ENCODE measurements at places on chromosomes 16 and 17.

- DNase-seq: no peak
These were observed 49.3 kb upstream of the CACNG4 start for GRCh38 chr17:66915204-66915611.

- no peak for DNase-seq
These were observed 5.1 kb downstream of the IGF2BP1 start for GRCh38 chr17:49002331-49002730.

GRCh38 chr16:1090620-1091587, 5.1 kb downstream of the C1QTNF8 start:
- no peak for DNase-seq

- no peak for DNase-seq
These were observed 15.0 kb downstream of the TBKBP1 start for GRCh38 chr17:47708864-47709541.

- DNase-seq: no peak
These were observed 3.1 kb upstream of the RAB11FIP4 start for GRCh38 chr17:31388351-31388750.

GRCh38 chr17:13429201-13429600, 172.5 kb downstream of the HS3ST3A1 start:
- no peak for DNase-seq

- no peak for DNase-seq
These were observed 37.6 kb downstream of the USP10 start for GRCh38 chr16:84737192-84738011.

DNA sequence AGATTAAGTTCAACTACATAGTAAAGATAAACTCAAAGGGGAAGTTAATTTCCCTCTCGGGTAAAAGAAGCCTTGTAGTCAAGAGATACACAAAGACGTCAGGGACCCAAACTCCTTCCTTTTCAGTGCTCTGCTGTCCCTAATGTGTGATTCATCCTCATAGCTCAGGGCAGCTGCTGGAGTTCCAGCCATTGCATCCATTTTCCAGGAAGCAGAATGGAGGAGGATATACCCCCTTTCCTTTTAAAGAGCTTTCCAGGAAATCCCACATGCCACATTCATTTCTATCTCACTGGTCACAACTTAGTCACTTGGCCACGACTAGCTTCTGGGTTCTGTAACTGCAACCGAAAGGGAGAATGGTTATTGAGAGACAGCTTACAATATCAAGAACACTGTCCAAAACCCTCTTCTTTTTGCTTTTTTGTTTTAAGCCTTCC, 95.3 kb downstream of the SOCS1 start:
- no peak for DNase-seq

- no peak for DNase-seq
These were observed 119.6 kb downstream of the CA4 start for GRCh38 chr17:60269417-60269816.

DNA sequence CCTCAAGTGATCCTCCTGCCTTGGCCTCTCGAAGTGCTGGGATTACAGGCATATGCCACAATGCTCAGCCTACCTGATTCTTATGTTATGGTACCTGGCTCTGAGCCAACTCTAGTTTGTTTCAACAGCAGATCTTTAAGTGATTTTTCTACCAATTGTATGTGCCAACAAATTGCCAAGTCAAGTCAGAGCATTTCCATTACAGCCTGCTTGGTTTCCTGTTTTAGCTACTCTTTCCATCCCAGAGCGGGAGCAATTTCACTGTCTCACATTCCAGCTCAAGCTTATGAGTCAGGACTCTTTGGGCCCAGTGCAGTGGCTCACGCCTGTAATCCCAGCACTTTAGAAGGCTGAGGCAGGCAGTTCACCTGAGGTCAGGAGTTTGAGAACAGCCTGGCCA, 30.8 kb upstream of the RBBP6 start:
- no peak for DNase-seq

DNA sequence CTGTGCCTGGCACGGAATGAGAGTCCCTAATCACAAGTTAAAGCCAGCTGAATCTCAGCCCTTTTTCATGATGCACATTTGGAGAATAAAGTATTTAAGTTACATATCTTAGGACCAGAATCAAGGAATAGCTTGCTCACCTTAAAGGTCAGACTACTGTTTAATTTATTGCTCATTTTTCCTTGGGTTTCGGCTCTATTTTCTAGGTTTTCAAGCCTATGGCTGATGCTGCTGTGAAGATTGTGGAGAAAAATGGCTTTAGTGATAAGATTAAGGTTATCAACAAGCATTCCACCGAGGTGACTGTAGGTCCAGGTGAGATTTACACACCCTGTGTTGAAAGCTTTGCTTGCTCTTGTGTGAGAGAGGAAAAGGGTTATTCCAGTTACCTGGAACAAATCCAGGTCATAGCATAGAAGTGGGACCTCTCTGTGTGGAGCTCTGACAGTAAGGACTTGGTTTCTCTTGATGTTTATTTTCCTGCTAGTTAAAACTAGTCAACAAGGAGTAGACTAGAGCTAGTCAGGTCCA, 18.1 kb downstream of the PRMT7 start:
- DNase-seq: no peak

GRCh38 chr16:31460582-31461002, 1.3 kb downstream of the ARMC5 start:
- DNase-seq: no peak

- DNase-seq: no peak
These were observed 59.0 kb downstream of the ANKFY1 start for GRCh38 chr17:4204710-4205173.

DNA sequence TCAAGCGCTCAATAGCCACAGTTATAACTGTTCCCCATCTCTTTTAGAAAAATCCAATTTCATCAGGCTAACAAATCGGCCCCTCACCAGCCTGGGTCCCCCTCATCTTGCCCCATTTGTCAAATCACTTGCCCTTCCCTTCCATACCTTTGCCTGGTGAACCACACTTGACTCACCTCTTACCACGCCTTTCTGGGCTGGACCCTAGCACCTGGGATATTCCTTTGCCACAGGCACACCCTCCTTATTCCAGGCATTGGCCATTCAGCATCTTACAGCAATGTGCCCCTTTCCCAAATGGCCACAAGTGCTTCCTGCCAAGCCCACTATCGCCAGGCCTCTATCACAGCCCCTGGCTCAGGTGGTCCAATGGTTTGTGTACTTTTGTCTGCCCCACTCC, 14.9 kb downstream of the CMTM4 start:
- no peak for DNase-seq

DNA sequence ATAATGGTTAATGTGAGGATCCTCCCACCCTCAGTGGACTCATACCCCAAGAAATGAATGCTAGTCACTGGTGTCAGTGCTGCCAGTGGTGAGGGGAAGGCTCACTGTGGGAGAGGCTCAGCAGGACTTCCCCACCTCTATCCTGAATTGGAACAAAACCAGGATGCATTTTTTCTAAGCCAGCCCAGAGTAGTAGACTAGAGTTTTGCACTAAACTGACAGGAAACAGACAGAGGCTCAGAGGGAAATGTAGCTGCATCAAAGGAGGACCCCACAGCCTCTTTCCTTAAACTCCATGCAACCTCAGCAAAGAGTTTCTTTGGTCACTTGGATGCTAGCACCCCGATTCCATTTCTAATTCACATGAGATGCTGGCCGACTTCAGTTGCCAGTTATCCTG, 10.7 kb upstream of the SKAP1 start:
- no peak for DNase-seq

DNA sequence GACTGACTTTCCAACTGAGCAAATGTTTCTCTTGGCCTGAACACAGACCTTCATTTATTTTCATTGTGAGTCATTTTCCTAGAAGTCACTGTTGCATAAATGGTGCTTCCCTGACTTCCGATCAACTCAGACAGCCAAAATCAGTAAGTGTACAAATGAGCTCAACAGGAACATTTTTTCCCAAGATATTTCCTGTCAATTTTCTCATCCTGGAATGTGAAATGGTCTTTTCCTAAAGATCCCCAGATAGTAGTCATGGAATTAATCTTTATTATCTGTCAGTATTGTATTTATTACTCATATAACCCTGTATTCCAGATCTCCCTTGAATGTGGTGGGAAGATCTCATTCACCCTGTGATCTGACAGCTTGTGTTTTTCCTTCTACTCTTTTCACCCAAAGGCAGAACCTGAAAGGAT, 360.3 kb upstream of the KIF2B start:
- no peak for DNase-seq

DNA sequence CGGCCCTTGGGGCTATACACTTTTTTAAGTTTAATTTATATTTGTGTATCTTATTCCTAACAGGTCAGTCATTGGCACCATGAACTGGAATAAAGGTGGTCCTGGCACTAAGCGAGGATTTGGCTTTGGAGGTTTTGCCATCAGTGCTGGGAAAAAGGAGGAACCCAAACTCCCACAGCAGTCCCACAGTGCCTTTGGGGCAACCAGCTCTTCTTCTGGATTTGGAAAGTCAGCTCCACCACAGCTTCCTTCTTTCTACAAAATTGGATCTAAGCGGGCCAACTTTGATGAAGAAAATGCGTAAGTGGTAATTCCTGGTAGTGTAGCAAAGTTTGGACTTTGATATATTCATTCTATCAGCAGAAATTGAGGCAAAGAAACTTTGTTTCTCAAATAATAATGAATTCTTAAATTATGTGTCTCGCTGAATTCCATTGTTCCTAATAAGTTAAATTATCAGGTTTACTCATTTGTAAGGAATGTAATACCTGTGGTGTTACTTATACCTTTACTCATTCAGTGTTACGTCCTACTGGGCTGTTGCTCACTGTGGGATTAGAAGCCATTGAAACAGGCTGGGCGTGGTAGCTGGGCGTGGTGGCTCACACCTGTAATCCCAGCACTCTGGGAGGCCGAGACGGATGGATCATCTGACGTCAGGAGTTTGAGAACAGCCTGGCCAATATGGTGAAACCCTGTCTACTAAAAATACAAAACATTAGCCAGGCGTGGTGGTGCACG, 13.2 kb downstream of the DDX42 start:
- DNase-seq: no peak
